ENCODE measurements at places on chromosomes 7 and 10.

- DNase-seq, result no peak
Observed at GRCh38 chr10:129960481-129961156, 3.5 kb downstream of the EBF3 start.

DNA sequence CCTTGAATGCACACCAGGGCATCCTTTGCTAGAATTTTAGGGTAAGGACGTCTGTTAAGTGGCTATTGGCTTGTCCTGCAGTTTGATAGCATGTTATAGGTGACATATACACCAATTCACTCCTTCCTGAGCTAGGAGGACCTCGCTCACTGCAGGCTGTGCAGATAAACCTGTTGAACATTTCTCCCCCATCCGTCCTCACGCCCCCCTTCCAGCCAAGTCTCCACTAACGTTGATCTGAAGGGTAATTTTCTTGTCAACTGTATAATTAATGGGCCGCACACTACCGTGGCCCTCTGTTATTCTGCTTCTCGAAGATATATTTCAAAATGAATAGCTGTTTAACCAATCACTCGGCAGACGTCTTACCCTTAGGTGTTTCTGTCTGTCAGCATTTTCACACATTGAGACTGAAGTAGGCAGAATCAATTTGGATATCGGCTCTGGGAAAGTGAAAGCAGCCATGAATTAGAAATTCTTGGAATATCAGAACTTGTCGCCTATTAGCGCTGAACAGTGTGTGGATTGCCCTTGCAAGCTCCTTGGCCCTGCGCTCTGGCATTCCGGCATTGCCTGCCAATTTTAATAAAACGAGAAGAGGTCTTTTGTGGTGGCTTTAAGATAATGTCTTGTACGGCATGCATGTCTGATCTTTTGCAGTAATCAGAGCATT, 905.3 kb downstream of the TYW1 start:
- no peak for DNase-seq

GRCh38 chr7:94559972-94560371, 50.4 kb downstream of the CASD1 start:
- no peak for DNase-seq

DNA sequence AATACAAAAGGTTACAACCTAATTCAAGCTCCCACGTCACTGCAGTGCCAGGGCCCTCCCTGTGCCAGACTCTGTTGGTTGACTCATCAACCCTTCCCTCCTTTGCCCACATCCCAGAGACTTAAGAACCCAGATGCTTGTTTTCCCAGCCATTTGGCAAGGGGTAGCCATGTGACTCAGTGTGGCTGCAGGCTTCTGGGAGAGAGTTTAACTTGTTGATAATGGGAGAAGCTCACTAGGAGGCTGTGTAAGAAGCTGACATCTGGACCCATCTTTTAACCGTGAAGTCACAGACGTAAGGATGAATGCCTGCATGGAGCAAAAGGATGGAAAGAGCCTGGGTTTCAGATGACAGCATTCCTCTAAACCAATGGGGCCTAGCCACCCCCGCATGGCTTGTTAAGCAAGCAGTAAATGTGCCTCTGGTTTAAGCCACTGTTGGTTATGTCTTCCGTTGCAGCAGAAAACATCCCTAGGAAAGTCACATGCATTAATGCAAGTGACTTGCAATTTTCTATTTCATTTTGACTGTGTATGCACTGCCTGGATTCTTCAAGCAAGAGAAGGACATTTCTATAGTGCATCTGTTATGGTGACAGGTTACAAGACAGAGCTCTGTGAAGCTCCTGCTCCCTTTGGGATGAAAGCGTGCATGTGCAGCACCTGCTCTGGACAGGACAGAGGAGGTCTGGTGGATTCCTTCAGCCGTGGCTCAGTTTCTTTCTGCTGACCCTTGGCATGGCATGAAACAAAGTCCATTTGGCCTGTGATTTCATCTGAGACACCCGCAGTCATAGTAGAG, 57.5 kb upstream of the CREB5 start:
- DNase-seq, result no peak

DNA sequence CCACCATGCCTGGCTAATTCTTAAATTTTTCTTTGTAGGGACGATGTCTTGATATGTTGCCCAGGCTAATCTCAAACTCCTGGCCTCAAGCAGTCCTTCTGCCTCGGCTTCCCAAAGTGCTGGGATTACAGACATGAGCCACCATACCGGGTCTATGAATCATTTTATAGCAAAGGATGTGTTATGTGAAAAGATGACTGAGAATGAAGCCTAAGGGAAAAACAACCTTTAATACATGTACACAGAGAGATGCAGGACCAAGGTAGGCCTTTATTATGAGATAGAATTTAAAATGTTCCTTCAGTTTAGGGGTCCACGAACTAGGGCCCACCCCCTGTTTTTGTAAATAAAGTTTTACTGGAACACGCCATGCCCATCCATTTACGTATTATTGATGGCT, 41.0 kb downstream of the UBE2H start:
- DNase-seq, result no peak

DNA sequence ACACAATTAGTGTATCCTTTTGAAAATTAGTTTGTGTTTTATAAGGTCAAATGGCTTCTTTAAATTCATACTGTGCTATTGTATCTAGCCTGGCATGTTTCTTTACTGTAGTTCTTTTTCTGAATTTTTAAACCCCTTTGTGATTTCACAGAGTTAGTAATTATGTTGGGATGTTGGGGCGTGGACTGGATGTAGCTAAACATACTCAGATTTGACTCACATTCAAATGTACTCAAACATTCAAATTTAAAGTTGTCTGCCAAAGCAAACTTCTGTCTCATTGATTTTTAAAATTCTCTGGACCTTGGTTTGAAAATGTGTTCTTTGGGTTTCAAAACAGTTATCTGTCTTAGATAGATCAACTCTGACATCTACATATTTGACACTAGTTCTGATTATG, 7.2 kb upstream of the NRP1 start:
- no peak for DNase-seq

Data from NT2/D1 (cell line).